D341Med (cell line): ENCODE measurements at places on chromosomes 1 and 21.

DNA sequence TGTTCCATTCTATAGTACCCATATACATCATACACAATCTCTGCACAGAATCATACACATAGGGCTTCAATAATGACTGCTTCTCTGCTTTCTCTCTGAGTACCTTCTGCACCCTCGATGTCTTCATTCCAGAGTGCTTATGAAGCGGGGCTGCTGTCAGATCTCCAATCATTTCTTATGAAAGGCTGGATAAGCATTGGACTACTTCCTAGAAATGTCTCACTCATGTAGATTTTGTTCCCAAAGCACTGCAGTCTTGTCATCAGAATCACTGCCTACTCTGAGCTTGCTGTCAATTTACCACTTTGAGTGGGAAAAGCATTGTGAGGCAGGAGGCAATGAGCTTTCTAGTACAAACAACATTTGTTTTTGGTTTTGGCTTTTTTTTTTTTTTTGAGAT lies 179.0 kb downstream of the SLC35F3 start:
- DNase-seq, result no peak

DNA sequence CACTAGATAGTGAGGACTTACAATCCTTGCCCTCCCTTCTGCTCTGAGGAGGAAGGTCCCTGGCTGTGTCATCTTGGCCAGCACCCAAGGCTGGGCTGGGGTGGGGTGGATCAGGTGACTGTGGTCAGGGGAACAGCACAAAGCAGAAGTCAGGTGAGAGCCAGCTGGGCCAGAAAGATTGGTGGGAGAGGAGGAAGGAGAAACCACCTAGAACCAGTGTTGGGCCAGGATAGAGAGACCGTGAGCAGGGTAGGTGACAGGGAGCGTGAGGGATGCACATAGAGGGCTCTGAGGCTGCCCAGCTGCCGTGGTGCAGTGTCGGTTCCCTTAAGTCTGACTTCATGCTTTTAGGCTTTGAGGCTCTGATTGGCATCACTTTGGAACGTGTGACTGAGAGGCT lies 22.7 kb downstream of the NCF2 start:
- DNase-seq, result no peak

DNA sequence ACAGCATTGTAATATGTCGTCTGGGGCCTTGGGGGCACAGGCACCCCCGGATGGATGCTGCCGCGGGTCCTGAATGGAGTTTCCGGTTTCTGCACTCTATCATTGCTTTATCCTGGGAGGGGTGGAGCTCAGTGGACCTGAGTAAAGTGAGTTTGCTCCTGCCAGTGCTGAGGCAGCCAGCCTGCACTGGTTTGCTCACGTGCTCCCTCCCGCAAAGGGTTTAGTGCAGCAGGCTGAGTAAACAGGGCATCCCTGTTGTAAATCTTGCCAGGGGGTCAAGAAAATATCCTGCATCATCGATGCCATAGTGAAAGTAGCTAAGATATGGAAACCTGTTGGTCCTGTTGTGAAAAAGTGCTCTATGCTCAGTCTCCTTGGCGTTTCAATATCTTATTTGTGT lies 85.6 kb upstream of the BRINP3 start:
- no peak for DNase-seq

DNA sequence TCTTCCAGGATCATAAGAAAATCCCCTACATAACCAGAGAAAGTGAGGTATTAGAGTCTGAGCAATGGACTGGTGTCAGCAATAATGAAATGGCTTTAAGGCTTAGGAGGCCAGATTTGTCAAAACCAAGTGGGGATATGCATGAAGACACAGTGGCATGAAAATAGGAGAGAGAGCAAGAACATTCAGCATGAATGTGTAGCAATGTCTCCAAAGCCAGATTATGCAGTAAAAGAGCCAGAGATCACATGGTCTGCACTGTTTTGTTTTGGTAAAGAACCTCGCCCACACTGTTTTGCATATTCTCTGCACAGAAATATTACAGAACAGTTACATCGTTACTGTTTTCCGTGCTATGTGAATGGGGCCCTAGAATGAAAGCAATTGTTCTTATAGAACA lies 589.4 kb downstream of the PLPP3 start:
- DNase-seq, result no peak

DNA sequence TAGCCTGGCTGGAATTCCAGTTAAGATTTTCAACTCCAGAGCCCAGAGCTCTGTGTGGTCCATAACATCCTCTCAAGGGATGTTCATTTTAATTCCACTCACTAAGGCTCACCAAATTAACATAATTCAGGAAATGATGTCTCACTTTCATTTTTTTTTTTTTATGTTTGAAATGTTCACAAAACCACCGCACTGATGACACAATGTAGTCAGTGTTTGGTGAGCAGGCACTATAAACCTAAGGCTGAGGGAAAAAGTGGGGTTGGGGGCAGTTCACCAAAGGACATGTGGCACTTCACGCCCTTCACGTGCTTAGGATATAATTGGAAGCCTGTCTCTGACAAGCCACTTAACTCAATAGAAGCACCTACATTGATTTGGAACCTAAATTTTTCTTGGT lies 177.3 kb upstream of the CAMK1G start:
- no peak for DNase-seq
